Stimulated activated CD4-positive, alpha-beta T cell treated with anti-CD3 and anti-CD28 coated beads, Interleukin-12 subunit alpha, Interleukin-12 subunit beta, amount 100 ng/mL, for 4 hours (primary cell): ENCODE measurements at places on chromosomes 1 and 21.

GRCh38 chr1:36585569-36586548 is 103.1 kb upstream of the CSF3R start:
- DNase-seq = no peak

DNA sequence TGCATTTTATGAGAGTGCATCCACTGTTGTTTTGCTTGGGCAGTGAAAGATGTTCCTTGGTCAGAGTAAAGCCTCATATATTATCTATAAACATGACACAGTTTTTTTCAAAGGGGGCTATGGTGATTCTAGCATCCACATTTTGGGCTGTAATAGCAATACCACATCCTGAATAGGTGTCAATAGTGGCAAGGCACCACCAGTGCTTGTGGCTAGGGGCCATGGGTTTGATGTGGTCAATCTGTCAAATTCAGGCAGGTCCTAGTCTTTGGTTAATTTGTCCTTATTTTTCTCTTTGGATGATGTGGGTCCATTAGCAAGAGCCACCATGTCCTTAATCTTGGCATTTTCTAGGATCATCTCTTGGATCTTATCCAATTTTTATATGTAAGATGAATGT is 13.1 kb downstream of the CD1E start:
- no peak for DNase-seq

- DNase-seq = no peak
Measured at GRCh38 chr1:207938016-207938415, 27.1 kb upstream of the CD34 start.

DNA sequence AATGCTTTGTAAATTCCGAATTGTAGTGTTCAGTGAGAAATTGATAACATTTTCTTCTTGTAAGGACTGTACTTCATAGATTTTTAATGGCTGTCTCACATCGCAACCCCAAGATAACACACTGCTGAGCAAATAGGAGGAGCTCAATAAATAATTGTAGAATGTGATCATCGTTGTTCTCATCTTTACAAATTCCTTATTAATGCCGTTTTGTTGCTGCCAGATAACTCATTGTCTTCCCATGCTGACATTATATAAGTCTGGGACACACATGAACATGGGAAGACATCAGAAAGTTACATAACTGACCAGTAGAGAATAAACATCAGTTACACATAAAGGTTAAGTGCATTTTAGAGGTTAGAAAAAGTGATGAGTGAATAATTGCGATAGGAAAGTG is 46.4 kb upstream of the TSPAN2 start:
- no peak for DNase-seq

- no peak for DNase-seq
Measured at GRCh38 chr1:118304722-118305359, 119.8 kb upstream of the SPAG17 start.

GRCh38 chr1:170598618-170599017 is 65.3 kb upstream of the PRRX1 start:
- no peak for DNase-seq

DNA sequence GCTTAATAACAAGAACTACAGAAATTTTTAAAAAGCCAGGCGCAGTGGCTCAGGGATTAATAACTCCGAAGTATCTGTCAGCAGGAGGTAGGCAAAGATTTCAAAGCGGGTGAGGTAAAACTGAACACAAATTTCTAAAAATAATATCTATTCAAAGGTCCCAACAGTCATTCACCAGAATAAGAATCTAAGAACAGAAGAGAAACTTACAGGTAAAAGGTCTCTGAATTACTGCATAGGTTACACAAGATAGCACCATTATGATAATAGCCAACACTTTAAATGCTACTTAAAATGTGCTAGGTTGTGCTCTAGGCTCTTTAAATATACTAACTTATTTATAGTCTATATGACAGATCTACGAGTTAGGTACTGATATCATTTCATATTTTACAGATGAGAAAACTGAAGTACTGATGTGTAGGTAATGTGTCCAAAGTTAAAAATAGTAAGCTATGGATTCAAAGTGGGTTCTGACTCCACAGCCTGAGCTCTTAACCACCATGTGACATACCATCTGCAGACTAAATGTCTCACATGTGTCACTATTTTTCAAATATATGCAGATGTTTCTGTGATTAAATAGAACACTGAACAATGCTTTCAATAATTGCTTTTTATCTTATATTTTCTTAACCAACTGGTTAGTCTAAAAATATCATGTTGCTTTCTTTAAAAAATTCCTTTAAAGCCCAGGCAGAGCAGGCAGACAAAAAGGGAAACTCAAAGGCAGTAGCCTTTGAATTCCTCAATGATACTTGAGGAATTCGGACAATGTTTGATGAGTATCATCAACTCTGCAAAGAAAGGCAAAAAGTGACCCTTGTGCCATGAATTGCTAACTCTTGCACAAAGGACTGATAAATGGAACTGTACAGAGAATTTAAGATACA is 80.5 kb upstream of the TTC39A start:
- no peak for DNase-seq
